ENCODE measurements at places on chromosomes 3 and 15. TPM values are rescaled to one million over a fixed set of nuclear protein-coding genes. Genes with fewer than 3 reads are reported as not detected.

Gene OR5K1
- not detected for total RNA-seq

Gene MOBP
- not detected for total RNA-seq

Gene ARHGEF26
- total RNA-seq, result 0.13 TPM

Gene MUSTN1
- 3.3 TPM for total RNA-seq

Gene FAM81A
- 0.50 TPM for total RNA-seq

Gene AP3B2
- not detected for total RNA-seq

Gene PODXL2
- total RNA-seq, result 0.95 TPM

Gene SLC24A5
- not detected for total RNA-seq

Gene GPR27
- 3.0 TPM for total RNA-seq

All from activated CD4-positive, alpha-beta memory T cell treated with anti-CD3 and anti-CD28 coated beads, Interleukin-2, amount 10 ng/mL, durations not matched to agents 7 days and 5 days (primary cell).